ENCODE measurements at places on chromosomes 11 and 22.

DNA sequence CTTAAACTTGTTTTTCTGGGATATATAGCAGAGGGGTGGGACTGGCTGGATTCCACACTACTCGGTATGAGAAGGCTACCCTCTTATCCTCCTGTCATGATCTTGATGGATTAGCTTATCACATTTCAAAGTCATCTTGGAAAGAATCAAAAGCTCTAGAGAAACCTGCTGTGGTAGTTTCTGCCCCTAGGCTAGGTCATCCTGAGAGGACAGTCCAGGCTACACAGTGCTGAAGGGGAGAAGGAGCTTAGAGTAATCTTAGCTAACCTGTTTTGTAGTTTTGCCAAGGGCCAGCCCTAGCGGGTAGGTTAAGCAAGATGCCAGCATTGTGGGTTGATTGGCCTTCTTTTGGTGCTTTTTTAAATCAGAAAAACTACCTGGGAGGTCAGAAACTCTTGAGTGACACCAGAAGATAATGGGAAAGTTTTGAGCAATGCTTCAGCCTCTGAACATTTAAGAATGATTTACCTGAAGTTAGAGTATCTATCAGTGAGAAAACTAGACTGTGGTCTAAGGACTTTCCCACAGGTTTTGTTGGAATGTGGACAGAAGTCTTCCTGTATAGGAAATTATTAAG lies 21.3 kb downstream of the PIWIL4 start:
- no peak for DNase-seq

DNA sequence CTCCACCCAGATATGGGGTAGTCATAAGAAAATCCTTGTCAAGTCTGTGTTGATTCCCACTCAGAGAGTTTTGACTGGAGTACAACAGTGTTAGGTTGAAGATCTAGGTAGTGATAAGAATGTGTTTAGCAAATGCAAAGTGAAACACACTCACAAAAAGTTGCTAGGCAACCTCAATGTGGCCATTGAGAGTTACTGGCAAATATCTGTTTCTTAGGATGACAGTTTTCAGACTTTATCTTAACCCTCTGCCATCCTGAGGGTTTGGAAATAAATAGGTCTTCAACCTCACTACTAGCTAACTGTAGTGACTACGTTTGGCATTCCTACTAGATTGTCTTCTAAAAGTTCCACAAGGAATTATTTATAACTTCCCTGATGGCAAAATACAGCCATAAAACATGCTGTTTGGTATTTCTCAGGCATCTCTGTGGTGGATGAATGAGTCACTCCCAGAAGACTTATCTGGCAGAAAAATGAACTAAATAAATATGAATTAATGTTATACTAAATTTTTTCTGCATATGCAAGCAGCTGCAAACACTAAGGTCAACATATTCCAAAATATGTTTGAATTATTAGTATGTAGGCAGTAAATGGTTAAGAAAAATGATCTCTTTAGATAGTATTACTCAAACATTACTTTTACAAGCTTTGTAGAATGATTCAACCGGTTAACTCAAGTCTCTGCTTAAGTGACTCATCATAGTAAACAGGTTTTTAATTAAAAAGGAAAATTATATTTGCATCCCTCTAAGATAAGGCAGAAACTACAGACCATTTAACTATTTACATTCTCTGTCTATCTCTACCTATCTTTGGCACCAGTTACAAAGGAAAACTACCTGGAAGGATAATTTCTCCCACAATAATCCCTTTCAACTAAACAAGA lies 17.1 kb upstream of the SYTL2 start:
- no peak for DNase-seq

GRCh38 chr11:12163181-12163941 lies 53.0 kb downstream of the MICAL2 start:
- DNase-seq, result no peak

DNA sequence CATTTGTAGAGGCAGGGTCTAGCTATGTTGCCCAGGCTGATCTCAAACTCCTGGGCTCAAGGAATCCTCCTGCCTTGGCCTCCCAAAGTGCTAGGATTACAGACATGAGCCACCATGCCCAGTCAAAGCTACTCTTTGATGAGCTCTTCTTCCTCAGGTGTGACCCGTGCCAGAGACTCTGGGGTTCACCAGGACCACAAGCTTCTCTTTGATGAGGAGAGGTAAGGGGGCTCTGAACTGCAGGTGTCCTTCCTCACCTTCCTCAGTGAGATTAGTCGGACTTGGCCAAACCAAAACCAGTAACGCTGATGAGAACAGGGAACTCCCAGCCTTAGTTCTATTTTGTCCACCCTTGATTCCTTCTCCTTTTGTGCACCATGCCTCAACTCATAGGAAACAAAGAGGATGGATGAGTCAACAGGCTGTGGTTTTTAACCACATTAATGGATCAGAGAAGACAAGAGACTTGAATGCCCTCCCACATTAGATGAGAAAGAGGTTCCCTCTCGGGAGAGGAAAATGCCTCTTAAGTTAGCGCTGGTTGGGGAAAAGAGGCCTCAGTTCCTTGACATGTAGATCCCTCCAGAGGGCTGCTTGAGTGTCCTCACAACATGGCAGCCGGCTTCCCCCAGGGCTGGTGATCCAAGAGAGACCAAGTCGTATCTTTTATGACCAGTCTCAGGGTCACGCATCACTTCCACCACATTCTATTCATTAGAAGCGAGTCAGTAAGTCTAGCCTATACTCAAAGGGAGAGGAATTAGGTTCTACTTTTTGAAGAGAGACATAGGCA lies 25.7 kb upstream of the CTR9 start:
- no peak for DNase-seq
